ENCODE measurements at places on chromosomes 12 and 14.

DNA sequence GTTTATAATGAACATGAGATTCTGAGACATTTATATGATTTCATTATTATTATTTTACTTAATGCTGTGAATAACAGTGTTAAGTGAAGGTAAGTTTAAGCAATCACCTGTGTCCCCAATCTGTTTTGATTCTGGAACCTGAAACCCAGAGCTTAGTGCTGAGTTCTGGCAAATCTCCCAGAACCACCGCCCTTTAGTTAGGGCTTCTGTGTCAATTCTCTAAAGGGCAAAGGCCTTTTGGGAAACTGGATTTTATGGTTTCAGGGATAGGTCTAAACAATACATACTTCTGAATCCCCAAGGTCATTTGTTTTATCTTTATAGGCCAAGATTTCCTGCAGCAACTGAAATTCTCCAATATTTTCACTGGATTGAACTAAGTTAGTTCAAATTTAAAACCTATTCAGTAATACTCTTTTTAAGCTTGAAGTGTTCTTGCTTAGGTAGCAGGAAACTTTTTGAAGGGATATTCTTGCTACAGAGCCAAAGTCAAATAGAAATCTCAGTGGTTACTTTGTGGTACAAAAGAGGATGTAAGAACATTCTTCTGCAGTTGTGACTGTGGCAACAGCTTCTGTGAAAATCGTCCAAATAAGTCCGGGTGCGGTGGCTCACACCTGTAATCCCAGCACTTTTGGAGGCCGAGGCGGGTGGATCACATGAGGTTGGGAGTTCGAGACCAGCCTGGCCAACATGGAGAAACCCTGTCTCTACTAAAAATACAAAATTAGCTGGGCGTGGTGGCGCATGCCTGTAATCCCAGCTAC, 10.0 kb upstream of the PKP2 start:
- DNase-seq: no peak

DNA sequence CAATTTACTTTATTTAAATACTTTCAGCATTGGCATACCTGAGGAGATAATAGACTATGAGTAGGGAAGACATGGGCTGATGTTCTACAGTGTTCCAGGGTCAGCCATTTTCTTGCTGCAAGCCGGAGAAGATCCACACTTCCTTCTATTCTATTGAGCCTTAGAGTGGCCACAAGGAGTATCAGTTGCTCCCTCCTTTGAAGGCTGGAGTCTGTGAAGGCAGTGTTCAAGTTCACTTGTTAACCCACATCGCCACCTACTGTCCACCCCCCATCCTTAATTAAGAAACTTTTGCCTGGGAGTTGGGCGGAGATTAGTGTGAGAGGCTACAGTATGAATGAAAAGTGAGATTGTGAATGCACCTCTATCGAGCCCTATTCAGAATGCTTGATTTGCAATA, 666.6 kb downstream of the NRXN3 start:
- no peak for DNase-seq

- DNase-seq: no peak
These were observed 149.6 kb downstream of the SLC38A6 start for GRCh38 chr14:61130512-61131260.

DNA sequence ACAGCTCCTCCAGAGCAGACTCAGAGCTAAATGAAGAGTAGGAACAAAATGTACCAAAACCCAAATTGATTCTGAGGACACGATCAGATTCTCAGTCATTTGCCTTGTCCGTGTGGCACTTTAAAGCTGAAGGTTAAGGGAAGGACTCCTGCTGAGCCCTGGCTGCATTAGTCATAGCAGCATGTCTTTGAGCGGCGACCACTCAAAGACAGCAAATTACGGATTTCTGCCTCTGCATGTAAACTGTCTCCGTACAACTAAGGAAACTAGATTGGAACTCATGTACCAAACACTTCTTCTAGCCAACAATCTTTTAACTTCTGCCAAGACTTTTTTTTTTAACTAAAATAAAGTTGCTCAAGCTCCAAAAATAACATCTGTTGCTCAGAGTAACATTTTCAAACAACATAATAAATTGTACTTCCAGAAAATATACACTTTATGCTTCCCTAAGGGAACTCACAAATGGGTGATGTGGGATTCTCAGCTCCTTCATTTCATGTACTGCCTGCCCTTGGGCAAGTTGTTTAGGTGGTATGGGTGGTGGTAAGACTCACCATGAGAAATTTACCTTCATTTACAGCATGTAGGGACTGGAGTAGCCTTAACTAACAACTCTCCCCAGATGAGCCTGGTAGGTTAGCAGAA, 56.1 kb downstream of the RERG start:
- no peak for DNase-seq

- no peak for DNase-seq
These were observed 51.1 kb upstream of the TCL1A start for GRCh38 chr14:95765051-95765450.

GRCh38 chr14:91380610-91381371, 36.8 kb downstream of the CCDC88C start:
- no peak for DNase-seq

GRCh38 chr14:68669111-68669511, 123.8 kb downstream of the ZFP36L1 start:
- DNase-seq: no peak

DNA sequence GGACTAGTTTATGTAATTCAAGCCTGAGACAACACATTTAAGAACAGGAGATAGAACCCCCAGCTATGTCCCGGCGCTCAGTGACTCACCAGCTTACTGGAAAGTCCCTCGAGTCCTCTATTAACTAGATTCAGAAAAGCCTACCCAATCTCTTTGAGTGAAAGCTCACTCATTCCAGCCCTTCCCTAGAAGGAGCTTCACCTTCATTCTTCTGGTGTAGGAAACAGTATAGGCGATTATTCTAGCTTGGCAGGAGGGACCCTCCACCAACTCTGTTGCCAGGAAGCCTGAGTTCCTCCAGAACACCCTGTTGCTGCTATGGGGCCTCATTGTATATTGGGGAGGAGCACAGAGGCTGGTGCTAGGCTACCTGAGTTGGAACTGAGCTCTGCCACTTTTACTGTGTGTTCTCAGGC, 57.2 kb upstream of the AEBP2 start:
- peak; percentile 28 for DNase-seq

DNA sequence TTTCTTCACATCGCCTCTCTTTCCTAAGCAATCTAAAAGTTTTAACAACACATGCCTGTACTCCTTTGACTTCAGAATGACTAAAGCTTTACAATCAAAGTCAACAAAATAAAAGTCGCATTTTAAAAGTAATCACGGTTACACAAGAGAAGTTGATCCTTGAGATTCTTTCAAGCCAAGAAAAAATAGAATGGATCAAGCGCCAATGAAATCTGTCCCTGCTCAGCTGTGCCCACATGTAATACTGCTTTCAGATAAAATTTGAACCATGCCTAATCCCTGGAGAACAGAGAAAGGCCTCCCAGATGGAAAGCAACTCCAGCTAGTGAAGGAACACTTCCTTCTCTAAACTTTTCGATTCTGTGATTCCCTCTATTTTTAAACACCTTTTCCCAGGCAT, 113.1 kb downstream of the FBXL14 start:
- DNase-seq: no peak

GRCh38 chr14:48973151-48973550, 613.0 kb downstream of the RPS29 start:
- no peak for DNase-seq

GRCh38 chr12:121797937-121798786, 4.7 kb upstream of the RHOF start:
- no peak for DNase-seq

DNA sequence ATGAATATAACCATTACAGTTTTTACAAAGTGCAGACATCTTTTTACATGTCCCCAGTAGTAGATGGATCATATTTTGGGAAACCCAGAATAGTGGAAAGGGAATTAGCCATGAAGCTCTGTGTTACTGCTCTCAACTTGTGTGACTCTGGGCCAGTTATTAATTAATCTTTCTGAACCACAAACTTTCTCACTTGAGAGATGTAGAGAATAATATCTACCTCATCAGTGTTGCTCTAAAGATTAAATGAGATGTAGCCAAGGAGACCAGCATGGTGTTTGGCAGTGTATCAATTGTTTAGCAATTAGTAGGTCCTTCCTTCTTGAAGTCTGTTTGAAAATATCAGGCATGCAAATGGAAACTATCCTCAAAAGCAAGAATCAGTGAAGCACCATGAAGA, 169.2 kb downstream of the TMTC2 start:
- no peak for DNase-seq

DNA sequence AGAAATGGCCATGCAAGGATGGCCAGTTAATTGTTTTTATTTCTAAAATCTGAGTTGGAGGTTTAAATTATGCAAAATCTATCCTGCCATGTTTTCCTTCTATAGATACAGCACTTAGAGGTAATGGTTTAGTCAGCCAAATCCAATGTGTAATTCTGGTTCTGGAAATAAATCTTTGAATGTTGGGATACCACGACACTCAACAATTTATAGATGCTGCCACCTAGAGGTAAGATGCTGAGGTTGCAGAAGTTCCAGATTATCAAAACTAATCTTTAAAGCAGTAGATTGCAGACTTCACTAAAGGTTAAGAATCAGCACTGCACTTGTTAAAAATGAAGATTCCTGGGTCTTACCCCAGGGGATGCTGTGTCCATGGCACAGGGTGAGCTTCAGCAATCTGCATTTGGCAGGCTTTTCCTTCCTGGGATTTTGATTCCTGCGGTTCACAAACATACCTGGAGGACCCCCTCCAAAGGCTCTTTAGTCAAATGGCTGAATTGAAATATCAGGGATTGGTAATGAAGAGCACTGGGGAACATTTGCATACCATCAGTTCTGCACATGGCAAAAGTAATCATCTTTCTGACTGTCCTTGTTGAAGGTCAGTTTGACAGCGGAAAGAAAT, 53.4 kb upstream of the ANO4 start:
- DNase-seq: no peak

GRCh38 chr14:56149151-56149550, 30.9 kb downstream of the PELI2 start:
- no peak for DNase-seq

DNA sequence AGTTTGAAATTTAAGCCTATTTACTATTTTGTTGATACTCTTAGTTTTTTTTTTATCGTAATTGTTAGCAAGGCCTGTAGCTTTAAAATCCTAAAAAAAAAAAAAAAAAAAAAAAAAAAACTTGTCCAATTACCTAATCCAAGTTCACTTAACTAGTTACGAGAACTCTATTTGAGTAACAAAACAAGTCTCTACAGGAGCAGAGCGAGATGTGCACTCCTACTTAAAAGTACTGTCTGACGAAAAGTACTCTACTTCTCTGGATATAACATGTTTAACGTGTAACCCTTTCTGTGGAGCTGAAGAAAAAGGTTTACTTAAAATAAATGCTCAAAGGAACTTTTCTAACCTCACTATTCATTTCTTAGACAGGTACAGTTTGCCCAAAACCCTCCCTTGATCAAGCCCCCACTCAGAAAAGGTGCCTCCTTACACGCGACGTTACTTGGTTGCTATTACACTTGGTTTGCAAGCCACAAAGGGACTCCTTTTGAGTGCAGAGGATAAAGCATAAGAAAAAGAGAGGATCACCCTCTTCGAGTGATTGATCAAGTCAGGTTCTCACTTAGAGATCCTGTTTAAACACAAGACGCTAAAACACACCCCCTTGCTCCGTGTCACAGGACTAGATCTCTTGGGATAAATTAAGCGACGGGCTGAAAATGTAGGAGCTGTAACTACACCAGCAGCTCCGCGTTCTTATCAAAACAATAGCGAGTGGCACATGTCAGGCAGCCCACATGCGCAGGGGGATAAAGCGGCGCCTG, 2.2 kb downstream of the BAZ1A start:
- DNase-seq: no peak

GRCh38 chr12:105409801-105410471, 79.4 kb downstream of the C12orf75 start:
- DNase-seq: no peak

GRCh38 chr14:54818201-54819133, 84.2 kb downstream of the GCH1 start:
- no peak for DNase-seq

- DNase-seq: no peak
These were observed 187.2 kb upstream of the NEDD1 start for GRCh38 chr12:96719660-96720362.

DNA sequence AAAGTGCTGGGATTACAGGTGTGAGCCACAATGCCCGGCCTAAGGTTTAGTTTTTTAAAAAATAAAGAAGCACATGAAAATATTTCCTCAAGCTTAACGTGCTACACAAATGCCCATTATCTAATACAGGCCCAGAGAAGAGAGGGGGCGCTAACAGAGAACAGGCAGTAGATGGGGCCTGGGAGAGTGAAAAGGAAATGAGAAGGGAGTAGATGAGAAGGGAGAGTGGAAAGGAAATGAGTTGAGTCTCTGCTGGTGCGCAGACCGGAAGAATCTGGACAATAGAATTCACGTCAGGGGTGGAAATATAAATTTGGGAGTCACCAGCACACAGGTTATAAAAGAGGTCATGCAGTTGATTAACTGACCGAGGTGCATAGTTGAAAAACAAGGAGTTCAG, 10.7 kb downstream of the PXN start:
- DNase-seq: no peak

DNA sequence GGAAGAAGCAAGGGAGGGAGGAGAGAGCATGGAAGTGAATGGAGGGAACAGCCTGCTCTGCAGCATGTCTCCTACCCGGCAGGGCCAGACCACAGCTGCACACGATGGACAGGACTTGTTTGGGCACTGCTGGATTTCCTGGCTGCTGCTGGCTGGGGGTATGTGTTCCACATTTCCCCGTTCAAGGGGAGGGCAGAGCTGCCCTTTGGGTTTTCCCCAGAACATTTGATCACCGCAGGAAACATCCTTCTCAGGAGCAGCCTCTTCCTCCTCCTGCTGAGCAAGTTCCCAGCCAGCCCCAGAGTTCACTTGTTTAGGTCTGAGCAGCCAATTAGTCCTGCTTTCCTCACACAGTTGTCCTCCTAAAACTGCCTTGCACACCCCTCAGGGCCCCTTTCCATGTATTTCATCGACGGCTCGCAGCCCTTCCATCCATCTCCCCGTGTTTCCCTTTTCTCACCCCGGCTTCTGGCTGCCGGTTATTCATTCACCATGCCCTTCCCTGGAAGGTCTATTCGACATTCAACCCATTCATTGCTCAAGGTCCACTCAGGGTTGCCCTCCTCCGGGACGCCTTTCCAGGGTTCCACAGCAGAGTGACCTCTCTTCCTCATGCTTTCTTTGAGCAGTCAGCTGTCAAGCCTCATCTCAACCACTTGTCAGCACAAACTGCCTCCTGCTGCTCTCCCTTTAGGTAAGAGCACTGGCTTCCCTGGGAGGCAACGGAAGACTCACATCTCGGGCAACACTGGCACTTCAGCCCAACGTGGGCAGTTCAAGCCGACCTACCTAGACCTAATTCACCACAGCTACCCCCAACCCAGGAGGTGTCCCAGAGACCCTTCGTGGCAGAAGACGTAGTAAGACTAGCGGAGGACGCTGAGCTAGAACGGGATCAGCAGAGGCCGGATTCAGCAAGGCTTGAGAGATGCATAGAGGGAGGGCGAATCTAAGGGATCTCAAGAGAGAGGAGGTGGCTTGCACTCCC, 20.1 kb upstream of the ANO2 start:
- no peak for DNase-seq
